Hematopoietic multipotent progenitor cell treated with erythropoietin and hydrocortisone succinate and interleukin-3 and kit ligand, for 8 days (in vitro differentiated cells): ENCODE measurements at places on chromosomes 6 and 20.

- no peak for DNase-seq
These were observed 504.4 kb downstream of the BCKDHB start for GRCh38 chr6:80610846-80611245.

GRCh38 chr6:123909989-123910388 lies 106.3 kb downstream of the NKAIN2 start:
- no peak for DNase-seq

DNA sequence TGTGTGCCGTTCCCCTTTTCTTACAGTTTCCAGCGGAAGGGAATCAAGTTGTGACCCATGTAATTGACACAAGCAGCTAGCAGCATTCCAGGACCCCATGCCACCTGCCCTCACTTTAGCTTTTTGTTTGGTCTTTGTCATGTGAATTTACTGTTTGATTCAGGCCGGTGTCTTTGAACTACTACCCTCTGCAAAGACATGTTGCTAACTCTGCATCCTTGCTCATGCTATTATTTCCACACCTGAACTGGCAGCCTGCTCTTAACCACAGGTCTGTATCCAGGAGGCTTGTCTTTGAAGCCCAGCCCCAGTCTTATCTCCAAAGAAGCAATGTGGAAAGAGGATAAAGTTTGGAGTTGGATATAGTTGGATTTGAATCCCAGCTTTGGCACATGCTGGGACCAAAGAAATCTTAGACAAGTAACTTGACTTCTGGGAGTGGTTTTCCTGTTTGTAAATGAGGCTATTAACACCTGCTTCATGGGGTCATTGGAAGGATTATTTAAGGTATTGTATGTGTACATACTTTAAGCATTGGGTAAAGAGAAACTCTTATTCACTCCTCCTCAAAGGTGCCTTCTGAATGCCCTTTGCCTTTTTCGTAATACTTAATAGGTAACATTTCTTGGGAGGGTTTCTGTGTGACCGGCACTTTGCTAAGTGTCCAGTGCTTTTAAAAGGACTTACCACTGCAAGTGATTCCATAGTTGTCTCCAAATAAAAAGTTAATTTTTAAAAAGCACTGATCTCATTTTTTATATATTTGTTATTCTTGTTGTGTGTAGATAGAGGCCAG lies 52.4 kb downstream of the RALY start:
- no peak for DNase-seq

DNA sequence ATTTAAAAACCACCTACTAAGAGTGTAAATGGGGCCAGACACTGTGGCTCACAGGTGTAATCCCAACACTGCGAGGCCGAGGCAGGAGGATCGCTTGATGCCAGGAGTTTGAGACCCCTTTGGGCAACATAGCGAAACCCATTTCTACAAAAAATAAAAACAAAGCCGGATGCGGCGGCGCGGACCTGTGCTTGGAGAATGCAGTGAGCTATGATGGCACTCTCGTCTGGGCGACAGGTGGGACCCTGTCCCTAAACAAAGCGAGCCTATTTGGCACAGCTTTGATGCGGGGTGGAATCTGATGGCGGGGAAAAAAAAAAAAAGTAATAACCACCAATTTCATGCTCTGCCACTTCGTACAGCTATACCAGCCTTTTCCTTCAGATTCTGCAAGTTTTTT lies 1.1 kb downstream of the TCP1 start:
- no peak for DNase-seq

DNA sequence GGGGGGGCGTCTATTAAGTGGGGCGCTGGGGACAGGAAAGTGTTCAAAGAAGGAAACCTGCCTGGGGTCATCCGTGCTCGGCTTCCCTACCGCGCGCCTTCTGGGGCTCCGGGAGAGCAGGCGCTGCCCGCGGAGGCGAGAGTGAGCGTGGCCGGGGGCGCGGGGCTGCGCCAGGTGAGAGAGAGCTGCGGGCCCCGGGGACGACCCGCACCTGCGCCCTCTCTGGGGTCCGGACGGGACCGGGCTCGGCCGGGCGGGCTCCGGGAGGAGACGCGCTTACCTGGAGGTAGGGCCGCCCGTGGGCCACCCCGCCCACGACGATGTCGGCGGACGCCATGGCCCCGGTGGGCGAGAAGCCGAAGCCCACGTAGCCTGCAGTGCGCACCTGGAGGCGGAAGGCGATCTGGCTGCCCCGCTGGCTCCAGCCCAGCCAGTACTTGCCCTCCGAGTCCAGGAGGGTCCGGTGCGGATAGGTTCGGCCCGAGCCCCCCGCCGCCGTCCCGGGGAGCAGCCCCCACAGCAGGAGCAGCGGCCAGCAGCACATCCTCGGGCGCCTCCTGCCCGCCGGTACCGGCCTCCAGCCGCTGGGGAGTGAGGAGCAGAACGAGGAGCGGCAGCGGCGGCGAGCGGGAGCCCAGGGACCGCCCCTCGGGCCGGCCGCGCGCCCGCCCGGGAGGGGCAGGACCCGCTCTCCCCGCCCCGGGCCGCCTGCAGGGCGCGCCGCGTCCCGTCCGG lies at the start of gene MOXD1:
Gene MOXD1, minus strand, starts transcription at position 593 of the 735 bp plus-strand sequence. Its CDS starts 49 bp downstream, at position 544.
- no peak for DNase-seq

GRCh38 chr6:147071776-147072175 lies 132.4 kb upstream of the STXBP5 start:
- no peak for DNase-seq

DNA sequence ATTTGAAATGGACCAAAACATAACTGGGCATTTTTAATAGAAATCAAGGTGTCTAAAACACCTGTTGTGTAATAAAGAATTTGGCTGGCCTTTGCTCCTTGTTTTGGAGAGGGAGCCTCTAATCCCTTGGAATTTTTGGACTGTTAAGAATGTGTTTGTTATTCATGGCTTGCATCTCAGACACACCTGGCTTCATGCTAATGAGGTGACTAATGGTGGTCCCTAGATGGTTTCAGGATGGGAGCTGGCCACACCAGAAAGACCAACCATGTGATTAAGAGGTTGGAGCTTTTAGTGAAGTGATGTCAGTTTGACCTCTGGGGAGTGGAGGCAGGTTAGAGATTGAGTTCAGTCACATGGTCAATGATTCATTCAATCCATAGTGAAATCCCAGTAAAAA lies 328.4 kb downstream of the DHX35 start:
- no peak for DNase-seq

DNA sequence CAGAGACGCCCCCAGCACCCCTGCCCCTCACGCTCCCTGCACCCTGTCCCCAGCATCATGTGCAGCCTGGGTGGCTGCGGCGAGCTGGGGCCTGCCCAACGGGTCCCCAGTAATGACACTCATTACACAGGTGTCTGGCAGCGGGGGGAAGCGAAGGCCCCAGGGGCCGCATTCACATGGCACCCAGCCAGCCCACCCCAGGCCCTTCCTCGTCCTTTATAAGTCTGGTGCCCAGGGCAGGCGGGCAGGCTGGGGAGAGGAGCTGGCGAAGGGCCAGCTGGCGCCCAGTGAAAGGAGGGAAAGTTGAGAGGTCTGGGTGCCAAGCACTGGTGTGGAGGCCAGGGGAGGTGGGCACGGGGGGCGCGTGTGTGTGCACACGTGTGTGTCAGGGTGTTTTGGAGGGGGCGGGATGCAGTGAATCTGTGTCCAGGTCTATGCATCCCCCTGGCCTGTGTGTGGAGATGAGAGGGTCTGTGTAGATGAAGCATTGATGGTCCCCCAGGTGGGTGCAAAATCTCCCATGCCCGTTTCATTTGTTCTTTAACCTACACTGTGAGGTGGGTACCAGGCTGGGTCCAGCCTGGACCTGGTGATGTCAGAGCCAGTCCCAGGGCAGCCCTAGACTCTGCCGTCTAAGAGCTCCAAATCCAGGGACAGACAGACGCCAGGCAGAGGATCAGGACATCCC lies 105.3 kb downstream of the CEBPB start:
- no peak for DNase-seq

DNA sequence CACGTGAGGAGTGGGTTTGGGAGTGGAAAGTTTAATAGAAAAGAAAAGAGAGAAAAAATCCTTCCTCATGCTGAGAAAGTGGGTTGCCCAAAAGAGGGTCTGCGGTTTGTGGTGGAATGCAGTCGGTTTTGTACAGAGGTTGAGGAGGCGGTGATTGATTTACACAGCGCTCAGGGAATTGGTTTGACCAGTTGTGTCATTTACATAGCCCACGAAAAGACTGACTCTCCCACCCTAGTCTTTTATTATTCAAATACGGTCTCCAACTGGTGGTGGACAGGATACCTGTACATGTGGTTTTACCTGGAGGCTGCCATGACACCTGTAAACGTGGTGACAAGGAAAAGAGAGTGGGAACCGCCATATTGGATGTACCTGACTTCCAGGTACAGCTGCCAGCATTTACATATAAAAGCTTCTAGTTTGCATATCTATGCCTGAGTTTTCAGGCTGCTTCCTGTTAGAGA lies 42.1 kb downstream of the HLA-DPB1 start:
- DNase-seq = no peak

GRCh38 chr6:46895930-46896329 lies 25.8 kb downstream of the ADGRF5 start:
- no peak for DNase-seq

GRCh38 chr6:125598422-125598821 lies 151.0 kb upstream of the HEY2 start:
- DNase-seq = no peak

- DNase-seq = peak; percentile 11
These were observed 79.3 kb upstream of the AGPAT4 start for GRCh38 chr6:161353208-161353613.

DNA sequence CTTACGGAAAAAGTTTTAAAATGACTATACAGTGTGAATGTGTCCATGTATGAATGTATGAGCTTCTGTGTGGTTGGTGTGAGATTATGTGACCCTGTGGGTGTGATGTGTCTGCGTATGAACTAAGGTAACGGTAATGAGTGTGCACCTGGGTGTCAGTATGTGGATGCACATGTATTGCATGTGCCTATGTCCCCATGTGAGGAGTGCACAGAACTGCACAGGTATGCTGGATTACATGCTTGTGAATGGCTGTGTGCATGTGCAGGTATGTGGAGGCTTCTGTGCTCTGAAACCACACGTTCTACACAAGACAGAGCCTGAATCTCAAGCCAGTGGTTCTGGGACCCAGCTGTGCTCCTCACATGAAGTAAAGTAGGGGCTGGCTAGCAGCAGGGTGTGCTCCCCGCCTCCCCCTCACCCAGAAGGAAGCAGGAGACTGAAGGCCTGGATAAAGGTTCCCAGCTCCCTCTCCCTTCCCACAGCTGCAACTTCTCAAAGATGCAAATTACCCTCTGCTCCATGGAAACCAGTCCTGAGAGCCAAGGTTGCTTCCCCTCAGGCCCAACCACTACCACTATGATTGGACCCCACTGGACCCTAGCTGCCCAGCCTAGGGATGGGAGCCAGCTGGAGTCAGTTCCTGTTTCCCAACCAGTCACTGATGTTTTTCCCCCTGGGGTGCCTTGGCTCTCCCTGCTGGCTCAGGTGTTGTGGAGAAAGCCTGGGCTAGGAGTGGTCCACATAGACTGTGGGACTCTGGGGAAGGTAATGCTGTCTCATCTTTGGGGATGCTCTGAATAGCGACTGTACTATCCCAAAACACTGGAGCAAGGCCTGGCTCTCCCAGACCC lies 24.8 kb upstream of the SPDEF start:
- DNase-seq = no peak

DNA sequence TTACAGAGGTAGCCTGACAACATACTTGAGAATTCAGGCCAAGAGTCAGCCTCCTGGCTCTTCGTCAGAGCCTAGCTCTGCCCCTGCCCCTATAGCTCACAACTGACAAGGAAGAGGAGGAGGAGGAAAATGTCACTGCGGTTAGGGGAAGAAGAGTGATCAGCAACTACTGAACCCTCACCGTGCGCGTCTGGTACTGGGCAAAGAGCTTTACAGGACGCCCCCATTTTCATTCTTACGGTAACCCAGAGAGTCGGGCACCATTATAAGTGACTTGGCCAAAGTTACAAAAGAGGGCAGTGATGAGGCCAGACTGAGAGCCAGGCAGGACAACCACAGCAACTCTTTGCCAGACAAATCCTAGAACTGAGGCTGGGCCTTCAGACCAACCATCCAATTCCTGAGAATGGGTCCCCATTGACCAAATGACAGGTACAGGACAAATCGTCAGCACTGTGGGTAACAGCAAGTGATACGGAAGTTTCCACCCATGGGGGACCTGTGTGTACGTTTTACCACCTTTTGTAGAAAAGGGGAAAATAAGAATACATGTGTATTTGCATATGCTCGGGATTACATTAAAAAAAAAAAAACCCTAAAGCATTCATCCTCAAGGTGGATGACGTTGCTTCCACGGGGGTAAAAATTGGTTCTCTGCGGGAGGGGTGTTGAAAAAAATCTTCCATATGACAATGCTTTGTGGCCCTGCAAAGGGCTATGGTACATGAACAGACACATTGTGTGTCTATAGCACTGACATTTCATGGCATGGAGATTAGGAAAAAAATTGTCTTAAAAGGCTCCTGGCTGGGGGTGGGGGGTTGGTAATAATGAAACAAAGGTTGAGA lies 118.0 kb downstream of the NFATC2 start:
- DNase-seq = no peak

DNA sequence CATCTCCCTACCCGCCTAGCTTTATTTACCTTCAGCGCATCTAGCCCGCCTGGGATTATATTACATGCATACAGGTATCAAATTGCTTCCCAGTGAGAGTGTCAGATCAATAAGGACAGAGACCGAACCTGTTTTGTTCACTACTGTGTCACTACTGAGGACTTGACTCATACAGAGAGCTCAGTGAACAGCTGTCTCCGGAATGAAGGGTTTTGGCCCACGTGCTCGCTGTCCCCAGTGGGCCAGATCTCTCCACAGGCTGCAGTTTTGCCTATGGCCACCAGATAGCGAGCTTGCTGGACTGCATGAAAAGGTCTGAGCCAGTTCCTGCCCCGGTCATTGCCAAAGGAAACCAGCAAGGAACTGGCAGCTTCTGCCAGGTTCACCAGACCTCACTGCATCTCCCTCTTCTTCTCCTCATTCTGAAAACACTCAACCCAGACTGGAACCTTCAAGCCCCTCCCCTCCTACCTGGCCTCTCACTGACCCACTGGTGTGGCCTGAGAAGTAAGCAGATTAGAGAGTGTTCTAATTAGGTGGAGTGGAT lies 150.8 kb downstream of the ZMYND8 start:
- DNase-seq = peak; percentile 53

- DNase-seq = no peak
These were observed 5.3 kb upstream of the AP5S1 start for GRCh38 chr20:3814928-3815495.

DNA sequence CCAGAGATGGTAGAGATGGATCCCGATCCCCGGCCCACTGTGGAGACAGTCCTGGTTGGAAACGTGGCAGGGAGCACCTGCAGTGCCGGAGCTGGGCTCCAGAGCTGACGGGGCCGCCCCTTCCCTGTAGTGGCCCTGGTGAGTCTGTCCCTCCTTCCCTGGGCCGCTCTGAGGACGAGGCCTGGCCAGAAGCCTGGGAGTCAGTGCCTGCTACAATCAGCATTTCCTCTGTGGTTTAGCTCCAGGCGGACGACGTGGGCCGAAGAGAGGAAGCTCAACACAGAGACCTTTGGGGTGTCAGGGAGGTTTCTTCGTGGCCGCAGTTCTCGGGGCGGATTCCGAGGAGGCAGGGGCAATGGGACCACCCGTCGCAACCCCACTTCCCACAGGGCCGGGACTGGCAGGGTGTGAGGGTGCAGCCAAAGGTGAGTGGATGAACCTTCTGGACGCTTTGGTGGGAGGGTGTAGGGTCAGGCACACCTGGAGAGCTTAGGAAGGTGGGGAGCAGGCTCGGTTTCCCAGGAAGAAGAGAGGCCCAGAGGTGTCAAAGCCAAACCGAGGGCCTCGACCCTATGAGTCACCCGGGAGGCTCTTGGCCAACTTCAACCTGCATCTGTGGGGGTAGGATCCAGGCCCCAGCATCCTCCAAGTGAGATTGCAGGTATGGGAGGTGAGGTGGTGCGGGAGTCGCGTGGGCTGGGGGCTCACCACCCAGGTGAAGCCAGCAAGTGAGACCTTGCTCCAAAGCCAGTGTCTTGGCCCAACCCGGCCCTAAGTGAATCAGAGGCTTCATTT lies 9.9 kb downstream of the PSMA7 start:
- DNase-seq = no peak

- no peak for DNase-seq
These were observed 17.5 kb upstream of the BMP5 start for GRCh38 chr6:55892749-55893357.
